ENCODE measurements at places on chromosomes 16 and 17. TPM values are rescaled to one million over a fixed set of nuclear protein-coding genes. Genes with fewer than 3 reads are reported as not detected.

DNA sequence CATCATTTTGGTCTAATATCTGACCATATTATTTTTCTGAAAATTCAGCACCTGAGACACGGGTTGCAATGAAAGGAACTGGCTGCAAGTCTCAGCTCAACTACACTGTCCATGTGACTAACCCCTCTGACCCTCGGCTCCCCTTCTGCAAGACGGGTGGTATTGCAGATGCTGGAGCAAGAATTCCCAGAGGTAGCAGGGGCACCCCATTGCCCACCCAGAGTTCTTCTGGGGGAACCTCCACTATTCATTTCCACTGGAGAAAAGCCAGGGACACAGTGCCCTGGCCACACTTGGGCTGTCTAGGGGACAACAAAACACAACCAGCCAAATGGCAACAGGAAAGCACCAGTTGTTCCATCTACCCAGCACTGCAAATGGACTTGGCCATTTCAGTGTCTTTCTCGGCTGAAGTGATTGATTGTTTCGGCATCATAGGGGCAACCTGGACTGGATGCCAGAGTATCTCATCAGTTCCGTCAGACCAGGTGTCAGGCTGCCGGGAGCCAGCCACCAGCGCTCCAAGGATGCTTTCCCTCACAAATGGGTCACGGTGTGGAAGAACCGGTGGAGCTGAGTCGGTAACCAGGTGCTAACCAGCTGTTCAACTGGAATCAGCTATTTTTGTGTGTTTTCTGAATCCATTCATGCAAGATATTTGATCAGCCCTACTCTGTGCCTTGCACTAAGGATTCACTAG is 58.1 kb downstream of the C16orf78 start:
- no peak for DNase-seq

DNA sequence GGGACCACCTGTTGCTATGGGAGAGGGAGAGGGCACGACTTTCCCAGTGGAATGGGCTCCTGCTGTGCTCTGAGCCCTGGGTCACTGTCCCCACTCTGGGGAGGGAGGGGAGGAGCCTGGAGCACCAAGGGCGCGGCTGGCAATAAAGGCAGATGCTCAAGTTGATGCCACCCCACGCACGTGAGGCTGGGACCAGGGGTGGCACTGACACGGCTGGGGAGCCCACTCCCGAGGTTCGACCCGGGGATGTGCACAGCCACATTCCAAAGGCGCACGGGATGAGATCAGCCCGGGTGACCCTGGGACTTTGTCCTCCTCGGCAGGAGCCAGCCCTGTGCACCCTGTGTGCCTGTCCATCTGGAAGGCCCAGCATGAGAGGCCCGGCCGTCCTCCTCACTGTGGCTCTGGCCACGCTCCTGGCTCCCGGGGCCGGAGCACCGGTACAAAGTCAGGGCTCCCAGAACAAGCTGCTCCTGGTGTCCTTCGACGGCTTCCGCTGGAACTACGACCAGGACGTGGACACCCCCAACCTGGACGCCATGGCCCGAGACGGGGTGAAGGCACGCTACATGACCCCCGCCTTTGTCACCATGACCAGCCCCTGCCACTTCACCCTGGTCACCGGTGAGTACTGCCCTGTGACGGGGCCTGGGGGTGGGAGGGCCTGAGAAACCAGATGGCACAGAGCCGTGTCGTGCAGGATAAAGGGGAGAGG is at the start of gene ENPP7:
Gene ENPP7, plus strand, starts transcription at position 175 of the 715 bp plus-strand sequence. Its CDS starts 197 bp downstream, at position 372.
- no peak for DNase-seq

DNA sequence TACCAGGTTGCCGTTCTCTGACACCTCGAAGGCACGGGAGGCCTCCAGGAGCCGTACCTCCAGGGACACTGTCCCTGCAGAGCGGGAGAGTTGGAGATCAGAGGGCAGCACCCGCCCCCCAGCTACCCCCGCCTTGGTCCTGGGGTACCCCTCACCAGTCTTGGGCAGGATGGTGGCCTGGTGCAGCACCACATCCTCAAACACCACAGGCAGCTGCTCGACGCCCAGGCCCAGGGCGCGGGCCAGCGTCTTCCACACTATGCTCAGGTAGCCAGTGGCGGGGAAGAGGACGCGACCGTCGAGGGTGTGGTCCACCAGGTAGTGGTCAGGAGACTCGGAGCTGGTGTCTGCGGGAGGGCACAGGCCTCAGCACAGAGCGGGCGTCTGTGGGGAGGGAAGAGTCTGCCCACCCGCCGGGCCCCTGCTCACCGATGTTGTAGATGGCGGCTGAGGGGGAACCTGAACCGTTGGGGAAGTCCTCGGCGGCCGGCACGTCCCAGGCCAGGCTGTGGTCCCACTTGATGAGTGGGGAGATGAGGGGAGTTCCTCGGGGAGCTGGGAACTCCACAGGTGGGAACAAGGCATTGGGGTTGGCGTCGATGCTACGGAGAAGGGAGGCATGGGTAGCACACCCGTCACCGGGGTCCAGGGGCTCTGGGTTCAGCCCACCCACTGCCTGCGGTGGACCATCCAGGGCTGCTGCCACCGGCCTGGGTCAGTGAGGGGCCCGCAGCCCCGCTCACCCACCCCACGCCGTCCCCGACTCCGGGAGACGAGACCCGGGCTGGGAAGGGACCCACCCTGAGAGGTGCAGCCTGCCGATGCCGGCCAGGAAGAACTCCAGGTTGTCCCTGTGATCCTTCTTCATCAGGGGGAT is 9.8 kb downstream of the FASN start:
- no peak for DNase-seq

- no peak for DNase-seq
These were observed 100.8 kb downstream of the ADCY9 start for GRCh38 chr16:4015275-4016004.

GRCh38 chr17:3998436-3998835 is 34.2 kb upstream of the ATP2A3 start:
- DNase-seq: no peak

DNA sequence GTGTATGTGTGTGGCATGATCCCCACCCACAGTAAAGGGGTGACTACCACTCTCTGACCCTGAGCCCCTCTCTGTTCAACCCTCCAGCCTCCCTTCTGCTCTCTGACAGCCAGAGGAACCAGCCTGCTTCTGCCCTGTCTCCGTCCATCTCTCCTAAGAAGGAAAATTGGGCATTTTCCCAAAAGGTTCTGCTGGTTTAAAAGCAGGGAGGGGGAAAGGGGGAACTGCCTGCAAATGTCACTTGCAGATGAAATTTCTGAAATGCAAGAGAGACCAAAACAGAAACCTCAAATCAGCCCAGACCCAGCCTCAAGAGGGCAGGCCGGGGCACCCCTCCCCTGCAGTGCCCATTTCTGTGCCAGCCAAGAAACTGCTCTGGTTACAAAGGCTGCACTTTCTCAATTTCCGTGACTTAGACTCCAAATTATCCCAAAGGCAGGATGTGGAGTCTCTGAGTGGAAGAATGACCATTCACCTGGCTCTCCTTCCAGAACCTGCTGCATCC is 197.9 kb downstream of the RBFOX3 start:
- no peak for DNase-seq

GRCh38 chr16:85180827-85181738 is 68.8 kb upstream of the CIBAR2 start:
- DNase-seq: no peak

DNA sequence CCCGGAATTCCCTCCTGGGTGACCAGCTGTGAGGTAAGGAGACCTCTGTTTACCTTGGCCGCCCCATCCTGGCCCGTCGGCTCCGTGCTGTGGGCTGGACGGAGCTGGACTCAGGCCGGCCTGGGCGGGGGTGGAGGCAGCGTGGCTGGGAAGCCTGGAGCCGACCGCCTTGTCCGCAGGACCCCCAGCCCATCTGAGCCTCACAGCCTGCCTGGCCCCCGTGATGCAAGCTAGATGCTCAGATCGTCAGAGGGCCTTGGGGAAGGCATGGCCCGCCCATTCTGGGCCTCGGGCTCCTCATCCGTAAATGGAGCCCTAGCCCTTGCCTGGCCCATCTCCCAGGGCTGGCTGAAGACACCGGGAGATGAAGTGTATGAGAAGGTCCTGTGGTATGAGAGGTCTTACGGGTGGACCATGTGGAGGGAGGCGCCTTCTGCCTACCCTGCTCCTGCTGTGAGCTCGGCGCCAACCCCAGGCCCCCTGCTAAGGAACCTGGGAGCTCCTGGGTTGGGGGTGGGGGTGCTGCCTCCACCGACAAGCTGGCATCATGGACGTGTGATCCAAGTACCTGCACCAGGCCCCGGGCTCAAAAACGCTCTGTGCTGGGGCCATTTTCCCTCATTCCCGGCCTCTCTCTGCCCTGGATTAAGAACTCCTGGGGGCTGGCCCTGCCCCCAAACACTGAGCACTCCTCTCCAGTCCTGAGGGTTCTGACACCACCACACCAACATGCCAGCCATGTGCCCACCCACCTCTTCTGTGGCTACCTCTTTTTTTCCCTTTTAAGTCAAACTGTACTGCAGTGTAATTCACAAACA is 5.4 kb upstream of the P2RX1 start:
- no peak for DNase-seq

GRCh38 chr16:12801511-12802042 is 2.1 kb downstream of the CPPED1 start:
- DNase-seq: no peak

GRCh38 chr17:17754719-17755686 is 73.7 kb downstream of the RAI1 start:
- DNase-seq: no peak

DNA sequence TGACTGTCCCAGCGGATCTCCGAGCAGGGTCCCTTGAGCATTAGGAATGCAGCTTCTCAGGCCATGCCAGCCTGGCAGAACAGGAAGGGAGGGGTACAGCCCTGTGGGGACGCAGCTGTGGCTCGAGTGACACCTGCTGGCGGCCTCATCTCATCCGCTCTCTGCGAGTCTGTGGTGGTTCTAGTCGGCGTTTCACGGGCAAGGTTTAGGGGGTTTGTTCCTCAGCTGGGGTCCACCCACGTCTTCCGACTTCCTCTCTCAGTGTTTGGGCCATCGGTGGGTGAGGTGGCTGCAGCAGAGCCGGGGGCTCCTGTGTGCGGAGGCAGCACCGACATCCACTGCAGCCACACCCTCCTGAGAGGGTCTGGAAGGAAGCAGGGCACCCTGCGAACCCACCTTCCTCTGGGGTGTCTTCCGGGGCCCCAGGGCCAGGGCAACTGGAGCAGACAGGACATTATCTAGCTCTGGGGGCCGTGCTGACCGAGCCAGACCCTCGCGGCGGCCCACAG is 33.3 kb downstream of the JPH3 start:
- DNase-seq: no peak

DNA sequence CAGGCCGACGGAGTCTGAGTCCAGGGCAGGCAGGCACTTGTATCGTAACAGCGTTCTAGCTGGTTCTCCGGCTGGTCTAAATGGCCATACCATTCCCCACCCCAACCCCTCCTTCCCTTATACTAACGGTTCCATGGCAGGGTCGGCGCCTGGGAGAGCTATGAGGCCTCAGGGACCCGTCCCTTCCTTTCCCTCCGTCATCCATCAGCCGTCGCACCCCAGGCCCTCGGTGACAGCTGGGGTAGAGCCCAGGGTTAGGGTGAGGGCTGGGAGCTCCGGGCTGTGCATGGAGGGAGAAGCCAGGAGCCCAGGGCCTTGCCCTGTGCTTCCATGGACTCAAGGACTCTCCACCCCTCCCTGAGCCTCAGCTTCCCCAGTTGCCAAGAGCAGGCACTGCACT is 101.4 kb downstream of the RBFOX3 start:
- DNase-seq: no peak

GRCh38 chr17:77505181-77505639 is 364.4 kb downstream of the SEC14L1 start:
- no peak for DNase-seq

DNA sequence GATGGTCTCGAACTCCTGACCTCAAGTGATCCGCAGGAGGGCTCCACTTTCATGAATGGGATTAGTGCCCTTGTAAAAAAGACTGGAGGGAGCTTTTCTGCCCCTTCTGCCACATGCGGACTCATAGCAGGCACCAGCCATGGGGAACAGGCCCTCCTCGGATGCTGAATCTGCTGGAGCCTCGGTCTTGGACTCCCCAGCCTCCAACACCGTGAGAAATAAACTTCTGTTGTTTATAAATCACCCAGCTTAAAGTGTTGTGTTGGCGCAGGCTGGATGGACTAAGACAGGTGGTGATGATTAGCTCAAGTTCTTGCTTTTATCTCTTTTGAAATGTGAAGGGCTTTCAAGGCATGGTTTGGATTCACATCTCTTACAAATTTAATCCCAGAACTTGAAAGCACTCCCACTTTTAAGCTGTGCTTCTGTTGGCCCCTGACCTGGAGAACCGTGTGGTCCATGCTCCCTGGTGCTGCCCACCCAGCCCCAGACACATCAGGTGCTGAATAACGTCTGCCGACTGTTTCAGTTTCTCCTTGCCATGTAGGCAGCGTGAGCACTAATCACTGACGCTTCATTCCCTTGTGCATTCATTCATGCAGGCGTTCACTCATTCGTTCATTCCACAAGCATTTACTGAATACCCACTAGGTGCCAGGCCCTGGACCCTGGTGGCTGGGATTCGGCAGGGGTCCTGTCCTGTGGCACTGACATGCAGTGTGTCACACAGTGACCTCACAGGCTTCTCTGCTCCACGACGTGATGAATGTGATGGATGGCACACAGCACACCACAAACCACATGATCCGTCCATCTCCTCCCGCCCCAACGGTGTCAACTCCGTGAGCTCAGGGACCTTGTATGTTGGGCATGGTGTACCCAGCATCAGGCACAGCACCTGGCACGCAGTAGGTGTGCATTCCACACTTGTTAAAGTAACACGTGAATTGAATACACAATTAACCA is 8.9 kb downstream of the CIBAR2 start:
- no peak for DNase-seq

NPIPA3 gene
- 1.4 TPM for total RNA-seq

CLEC18B gene
- total RNA-seq: not detected

NHERF1 gene
- total RNA-seq: 20.2 TPM

CHAD gene
- total RNA-seq: 0.70 TPM

CACNG1 gene
- total RNA-seq: not detected

KRT32 gene
- not detected for total RNA-seq

HID1 gene
- 10.6 TPM for total RNA-seq

ZNF207 gene
- total RNA-seq: 65.6 TPM

Data from right atrium auricular region (tissue), 2 donors.